ENCODE measurements at places on chromosomes 6 and 20.

- no peak for DNase-seq
Measured at GRCh38 chr6:35469751-35470662, 1.8 kb downstream of the RPL10A start.

GRCh38 chr6:30682143-30683117, 4.0 kb downstream of the PPP1R18 start:
- peak; percentile 48 for DNase-seq

- no peak for DNase-seq
Measured at GRCh38 chr20:38680500-38681306, 43.6 kb upstream of the SLC32A1 start.

DNA sequence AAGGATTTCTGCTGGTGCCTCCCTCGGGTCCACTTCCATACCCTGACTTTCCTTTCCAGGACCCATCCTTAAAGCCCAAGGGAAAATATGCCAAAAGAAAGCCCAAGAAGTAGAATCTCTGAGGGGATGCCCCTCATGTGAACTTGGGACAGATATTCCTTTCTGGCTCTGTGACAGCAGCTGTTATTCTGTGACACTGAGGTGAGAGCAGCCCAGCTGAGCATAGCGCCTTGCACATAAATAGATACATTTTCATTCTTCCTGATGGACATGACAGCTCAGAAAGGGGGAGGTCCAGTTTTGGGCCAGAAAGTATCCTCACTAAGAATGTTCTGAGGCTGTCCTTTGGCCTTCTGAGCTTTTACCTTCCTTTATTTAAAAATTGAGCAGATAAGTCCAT, 353.2 kb downstream of the SAMD5 start:
- no peak for DNase-seq

DNA sequence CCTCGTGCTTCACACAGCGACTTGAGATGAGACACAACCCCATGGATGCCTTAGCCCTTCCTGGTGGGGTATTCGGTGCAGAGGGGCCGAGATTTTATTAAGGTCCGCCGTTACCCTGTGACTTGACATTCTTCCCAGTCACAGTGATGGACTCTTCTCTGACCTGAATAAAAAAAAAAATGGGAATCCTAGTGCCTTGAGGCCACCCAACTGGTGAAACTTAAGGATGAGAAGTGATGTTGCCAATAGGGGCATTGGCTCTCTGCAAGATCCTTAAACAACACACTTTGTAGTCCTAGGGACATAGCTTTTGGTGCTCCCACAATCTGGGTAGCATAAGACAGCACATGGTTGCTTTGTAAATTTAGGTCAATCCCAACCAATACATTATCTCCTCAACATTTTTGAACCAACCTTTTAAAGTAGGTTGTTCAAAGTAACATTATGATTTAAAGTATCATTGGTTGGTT, 814 bp upstream of the ADNP start:
- no peak for DNase-seq

- no peak for DNase-seq
Measured at GRCh38 chr6:136945711-136946121, 23.6 kb downstream of the SLC35D3 start.

DNA sequence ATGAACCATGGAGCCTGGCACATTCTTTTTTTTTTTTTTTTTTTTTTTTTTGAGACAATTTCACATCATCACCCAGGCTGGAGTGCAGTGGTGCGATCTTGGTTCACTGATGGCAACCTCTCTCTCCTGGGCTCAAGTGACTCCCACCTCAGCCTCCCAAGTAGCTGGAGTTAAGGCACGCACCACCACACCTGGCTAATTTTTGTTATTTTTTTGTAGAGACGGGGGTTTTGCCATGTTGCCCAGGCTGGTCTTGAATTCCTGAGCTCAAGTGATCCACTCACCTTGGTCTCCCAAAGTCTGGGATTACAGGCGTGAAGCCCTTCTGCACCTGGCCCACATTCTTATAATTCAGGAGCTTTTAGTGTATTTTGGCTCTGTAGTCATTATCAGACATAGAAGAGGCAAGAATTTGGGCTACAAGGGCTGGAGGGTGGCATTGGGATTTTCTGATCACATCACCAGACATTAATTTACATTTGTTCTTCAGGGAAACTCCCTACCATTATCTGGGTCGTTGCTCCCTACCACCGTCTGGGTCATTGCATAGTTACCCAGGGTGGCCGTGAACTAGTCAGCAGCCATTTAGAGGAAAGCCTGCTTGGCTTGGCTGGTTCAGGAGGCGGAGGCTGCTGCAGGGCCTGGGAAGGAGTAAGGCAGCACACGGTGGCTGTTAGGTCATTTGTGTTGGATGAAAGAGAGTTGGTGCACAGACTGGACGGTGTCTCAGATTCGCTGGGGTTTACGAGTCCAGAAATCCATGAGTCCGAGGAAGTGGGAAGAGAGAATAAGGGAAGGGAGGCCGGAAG, 17.6 kb downstream of the ARID1B start:
- DNase-seq, result no peak

- no peak for DNase-seq
Measured at GRCh38 chr6:111724505-111724904, 118.8 kb upstream of the TRAF3IP2 start.

Data from C1 segment of cervical spinal cord (tissue), 14 donors.